ENCODE measurements at places on chromosomes 7 and 10.
A peak's percentile ranks its signal among the peaks of the same experiment; 100 is the strongest.

GRCh38 chr10:135132-135600, at the start of gene ZMYND11:
TSS of gene ZMYND11 (plus strand) at chr10:135455. CDS start at chr10:180013, 44,558 bp downstream.
- peak; percentile 60 for DNase-seq

- DNase-seq: no peak
Observed at GRCh38 chr7:83819911-83820310, 171.0 kb upstream of the SEMA3E start.

- no peak for DNase-seq
Observed at GRCh38 chr7:107768263-107768662, 24.3 kb downstream of the CBLL1 start.

- no peak for DNase-seq
Observed at GRCh38 chr7:33449847-33450246, 320.5 kb downstream of the BBS9 start.

- no peak for DNase-seq
Observed at GRCh38 chr7:148794476-148794875, 89.6 kb downstream of the EZH2 start.

- DNase-seq: no peak
Observed at GRCh38 chr10:119859420-119860258, 13.0 kb downstream of the MCMBP start.

DNA sequence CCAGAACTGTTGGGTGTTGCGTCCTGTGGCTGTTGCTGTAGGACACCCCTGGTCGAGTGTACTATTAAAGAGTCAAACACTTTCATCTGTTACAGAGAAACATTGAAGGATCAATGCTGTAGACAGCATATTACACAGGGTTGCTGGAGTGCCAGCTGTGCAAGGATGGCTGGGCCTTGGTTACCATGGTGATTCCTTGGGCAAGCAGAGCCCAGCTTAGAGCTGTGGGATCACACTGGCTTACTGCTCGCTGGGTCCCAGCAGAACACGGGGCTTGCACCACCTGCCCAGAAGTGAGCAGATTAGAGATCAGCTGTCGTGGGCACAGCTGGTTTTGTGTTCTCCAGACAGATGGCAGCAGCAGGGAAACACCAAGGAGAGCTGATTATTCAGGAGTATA, 76.0 kb downstream of the GPR141 start:
- DNase-seq: no peak

GRCh38 chr10:15137036-15137359, 31.5 kb downstream of the NMT2 start:
- no peak for DNase-seq

GRCh38 chr10:35913628-35914027, 271.5 kb upstream of the FZD8 start:
- DNase-seq: no peak

GRCh38 chr7:18445916-18446520, 49.5 kb upstream of the HDAC9 start:
- no peak for DNase-seq

DNA sequence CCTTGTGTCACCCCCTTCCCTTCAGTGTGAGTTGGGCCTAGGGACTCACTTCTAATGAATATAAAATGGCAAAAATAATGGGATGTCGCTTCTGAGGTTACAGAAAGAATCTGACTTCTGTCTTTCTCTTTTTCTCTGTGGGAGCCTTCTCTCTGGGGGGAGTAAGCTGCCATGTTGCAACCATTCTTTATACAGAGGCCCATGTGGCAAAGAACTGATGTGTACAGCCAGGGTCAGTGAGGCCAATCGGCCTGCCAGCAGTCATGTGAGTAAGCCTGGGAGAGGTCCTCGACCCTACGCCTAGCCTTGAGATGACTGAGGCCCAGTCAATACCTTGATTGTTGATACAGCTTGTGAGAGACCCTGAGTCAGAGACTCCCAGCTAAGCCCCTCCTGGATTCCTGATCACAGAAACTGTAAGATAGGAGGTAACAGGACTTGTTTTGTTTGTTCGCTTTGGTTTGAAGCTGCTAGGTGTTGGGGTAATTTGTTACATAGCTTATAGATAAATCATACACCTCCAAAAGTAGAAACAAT, 1.7 kb downstream of the TCAF1 start:
- no peak for DNase-seq

DNA sequence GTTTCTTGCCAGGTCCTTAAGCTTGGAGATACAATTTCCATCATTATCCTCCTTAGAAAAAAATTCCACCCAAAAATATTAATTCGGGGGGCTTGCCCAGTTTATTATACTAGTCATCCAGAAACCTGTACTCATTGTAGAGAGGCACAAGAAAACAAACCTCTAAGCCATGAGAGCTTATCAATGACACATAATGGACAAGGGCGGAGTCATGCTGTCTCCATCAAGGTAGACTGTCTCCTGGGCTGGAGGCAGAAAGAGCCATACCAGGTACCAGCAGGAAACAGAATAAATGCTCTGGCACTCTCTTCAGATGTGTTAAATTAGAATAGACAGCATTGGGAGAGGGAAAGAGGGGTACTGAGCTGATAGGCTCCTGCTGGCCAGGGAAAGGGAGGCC, 69.8 kb upstream of the GSDME start:
- no peak for DNase-seq

DNA sequence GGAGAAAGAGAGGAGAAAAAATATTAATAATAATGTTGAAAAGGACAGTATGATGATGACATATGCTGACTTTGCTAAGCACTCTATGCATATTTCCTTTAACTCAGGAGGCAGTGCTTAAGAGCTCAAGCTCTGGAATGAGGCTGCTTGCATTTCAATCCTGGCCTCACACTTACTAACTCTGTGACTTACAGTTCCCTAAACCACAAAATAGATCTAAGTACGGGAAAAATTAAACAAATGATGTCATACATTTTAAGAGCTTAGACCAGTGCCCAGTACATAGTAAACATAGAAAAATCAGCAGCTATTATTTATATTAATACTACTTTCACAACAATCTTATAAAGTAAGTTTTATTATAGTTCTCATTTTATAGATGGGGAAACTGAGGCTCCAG, 61.3 kb downstream of the GFRA1 start:
- no peak for DNase-seq

DNA sequence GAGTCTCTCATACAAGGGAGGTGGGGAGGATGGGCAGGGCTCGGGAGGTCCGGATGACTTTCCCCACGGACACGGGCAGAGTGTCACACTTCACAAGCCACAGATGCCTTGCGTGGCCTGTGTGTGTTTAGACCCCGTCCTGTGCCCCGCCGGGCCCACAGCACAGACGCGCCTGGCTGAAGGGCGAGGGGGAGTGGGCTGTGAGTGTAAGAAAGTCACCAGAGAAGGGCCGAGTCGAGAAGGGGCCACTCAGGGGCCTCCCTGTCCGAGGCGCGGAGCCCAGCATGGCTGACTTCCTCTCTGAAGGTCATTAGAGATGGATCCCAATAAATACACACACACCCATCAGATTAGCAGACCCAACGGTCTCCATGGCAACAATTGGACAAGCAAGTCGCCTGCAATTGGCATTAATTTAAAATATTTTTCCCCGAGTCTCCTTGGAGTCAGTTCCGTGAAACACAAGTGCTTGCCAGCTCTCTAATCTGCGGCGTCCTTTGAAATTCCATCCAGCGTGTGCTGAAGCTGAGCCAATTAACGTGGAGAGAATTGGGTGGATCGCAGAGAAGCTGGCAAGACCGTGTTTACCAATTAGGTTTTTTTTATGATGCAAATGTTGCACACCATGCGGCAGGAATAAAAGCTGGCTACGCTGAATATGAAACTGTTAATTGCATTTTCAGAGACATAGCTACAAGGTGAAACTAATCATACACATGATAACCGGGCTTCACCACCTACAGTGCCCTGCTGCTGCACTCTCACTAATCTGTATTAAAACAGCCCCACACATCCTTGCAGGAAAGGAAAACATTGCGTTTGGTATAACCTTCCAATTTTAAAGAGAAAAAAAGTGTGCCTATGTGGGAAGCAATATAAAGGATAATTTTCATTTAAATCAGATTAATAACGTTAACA, 571.2 kb downstream of the PTPRN2 start:
- no peak for DNase-seq

DNA sequence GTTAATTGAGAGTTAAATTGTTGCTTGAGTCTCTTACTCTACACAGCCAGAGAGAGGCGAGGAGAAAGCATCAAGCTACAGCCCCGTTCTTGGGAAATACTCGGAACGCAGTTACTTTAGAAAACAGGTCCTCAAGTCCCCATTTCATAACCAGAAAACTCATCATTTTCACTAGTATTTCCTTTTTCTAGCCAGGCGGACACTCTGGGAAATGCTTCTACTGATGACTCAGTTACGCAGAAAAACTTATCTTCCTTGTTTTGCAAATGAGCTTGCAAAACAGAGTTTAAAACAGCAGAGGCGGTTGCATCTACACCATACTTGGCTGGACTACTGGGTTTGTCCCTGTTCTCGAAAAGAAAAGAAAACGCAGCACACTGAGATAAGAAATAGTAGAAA, 111.4 kb upstream of the FGFR2 start:
- DNase-seq: no peak

GRCh38 chr7:104629408-104629807, 301.0 kb downstream of the LHFPL3 start:
- no peak for DNase-seq

DNA sequence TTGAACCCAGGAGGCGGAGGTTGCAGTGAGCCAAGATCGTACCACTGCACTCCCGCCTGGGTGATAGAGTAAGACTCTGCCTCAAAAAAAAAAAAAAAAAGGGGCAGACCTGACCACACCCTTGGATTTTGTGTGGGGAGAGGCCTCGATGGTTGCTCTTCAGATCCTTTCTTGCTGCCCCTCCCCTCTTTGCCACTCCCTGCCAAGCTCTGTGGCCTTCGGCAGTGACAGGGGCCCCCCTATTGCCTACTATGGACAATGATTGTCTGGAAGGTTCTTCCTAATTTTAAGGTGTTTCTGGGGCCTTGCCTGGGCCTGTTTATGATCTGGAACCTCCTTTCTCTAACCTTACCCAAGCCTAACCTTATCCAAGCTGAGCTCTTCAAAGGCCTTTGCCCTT, 795 bp downstream of the PRF1 start:
- no peak for DNase-seq

DNA sequence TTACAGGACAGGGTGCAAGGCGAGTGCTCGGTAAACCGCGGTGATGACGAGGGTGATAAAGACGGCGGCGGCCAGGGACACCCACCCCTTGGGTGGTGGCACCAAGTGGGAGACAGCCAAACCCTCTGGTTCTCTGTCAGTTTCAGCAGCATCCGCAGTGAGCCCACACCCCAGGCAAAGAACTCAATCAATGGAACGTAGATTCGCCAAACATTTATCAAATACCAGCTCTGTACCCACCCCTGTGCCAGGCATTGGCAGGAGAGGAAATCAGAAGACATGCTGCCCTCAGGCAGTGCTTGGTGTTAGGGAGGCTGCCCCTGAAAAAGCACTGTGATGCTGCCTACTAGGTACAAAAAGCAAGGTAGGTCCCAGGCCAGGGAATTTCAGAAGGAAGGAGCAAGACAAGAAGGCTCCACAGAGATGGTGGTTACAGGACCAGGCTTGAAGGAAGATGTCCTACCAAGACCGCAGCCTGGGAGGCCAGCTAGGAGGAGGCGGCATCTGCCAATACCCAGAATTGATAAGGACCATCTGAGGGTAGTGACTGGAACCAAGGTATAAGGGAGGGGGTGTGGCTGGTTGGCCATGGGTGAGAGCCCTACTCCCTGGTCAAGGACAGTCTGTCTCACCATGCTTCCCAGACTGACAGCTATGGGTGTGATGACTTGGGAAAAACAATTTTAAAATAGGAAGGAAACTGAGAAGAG, 10.2 kb upstream of the PNLIPRP2 start:
- DNase-seq: no peak

GRCh38 chr7:111531993-111532392, 30.3 kb downstream of the IMMP2L start:
- no peak for DNase-seq

DNA sequence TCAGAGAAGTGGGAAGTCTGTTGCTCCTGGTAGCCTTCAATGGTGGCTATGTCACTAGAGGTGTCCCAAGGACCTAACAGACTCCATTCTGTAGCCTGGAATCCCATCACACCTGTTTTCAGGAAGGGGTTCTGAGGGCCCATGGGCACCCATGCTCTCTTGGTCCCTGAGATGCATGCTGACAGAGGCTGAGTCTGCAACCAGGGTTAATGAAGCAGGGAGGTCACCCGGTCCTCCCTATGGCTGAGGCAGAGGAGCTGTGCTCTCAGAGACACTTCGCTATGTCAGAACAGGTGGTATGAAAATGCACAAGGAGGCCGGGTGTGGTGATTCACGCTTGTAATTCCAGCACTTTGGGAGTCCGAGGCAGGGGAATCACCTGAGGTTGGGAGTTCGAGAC, 452.1 kb downstream of the TCERG1L start:
- no peak for DNase-seq

GRCh38 chr7:124318721-124319450, 286.0 kb upstream of the TMEM229A start:
- DNase-seq: no peak

GRCh38 chr10:30002426-30003266, 56.7 kb downstream of the JCAD start:
- DNase-seq: peak; percentile 38

DNA sequence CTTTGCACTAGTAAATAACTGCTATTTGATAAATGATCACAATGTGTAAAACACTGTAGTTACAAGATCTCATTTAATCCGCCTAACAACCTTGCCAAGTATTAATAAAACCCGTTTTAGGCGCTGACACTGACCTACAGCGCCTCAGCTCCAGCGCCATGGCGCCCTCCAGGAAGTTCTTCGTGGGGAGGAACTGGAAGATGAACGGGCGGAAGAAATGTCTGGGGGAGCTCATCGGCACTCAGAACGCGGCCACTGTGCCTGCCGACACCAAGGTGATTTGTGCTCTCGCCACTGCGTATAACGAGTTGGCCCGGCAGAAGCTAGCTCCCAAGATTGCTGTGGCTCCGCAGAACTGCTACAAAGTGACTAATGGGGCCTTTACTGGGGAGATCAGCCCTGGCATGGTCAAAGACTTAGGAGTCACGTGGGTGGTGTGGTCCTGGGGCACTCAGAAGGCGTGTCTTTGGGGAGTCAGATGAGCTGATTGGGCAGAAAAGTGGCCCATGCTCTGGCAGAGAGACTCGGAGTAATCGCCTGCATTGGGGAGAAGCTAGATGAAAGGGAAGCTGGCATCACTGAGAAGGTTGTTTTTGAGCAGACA, 1.1 kb upstream of the TNPO3 start:
- DNase-seq: no peak
